ENCODE measurements at places on chromosomes 6 and 20.

DNA sequence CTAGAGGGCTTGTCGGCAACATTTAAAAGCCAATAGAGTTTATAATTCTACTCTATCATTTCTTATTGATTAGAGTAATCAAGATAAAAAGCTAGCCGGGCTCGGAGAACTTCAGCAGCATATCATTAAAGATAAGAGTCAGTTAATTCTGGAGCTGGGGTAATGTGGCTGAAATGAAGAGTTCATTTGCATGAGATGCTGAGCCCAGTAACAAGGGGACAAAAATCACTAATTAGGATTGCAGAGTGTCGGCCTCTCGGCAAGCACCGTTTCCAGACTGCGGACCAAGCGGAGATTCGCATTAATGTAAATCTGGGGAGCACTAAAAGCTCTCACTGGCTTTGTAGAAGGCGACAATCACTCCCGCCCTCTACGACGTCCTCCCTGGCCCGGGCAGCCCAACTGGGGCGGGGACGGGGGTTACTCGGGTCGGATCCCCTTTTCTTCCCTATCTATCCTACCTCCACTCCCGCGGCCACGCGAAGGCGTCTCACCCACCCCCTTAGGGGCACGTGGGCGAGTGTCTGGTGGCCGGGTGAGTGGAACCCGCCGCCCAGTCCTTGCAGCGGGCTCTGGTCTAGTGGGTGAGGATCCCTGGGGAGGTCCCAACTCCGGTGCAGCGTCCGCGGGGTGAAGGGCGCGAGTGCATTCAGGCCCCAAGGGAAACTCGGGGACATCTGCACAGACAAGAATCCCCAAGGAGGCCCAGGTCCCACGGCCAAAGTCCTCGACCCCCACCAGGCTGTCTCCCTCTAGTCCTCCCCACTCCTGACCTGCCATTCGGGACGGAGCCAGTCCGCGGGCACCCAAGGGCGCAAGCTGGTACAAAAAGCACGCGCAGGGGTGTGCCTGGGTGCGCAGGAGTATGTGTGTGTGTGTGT, 42.2 kb upstream of the OSTM1 start:
- no peak for DNase-seq

- DNase-seq, result no peak
Observed at GRCh38 chr20:57167971-57168701, 98.3 kb downstream of the BMP7 start.

DNA sequence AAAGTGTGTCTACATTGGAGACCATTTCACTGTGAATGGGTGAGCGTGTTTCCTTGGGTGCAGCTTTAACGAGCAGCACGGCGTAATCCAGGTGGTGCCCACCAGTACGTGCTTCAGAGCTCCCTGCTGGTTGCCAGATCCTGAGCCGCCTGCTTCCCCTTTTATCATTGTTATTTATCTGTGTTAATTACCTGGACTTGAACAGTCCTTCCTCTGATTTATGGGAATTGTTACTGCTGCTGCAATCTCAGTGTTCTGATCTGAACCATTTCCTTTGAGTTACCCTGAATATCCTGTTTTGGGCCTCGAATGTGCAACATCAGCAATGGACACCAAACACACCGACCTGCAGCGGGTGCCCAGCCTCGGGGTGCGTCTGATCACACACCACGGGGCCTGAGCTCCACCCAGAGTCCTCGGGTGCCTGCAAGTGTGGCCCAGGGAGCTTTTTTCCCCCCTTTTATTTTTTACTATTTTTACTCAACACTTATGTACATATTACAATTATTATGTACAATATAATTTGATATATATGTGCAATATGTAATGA, 81.3 kb downstream of the RPP40 start:
- DNase-seq, result no peak

GRCh38 chr6:144574796-144575195, 289.7 kb downstream of the UTRN start:
- DNase-seq, result no peak

DNA sequence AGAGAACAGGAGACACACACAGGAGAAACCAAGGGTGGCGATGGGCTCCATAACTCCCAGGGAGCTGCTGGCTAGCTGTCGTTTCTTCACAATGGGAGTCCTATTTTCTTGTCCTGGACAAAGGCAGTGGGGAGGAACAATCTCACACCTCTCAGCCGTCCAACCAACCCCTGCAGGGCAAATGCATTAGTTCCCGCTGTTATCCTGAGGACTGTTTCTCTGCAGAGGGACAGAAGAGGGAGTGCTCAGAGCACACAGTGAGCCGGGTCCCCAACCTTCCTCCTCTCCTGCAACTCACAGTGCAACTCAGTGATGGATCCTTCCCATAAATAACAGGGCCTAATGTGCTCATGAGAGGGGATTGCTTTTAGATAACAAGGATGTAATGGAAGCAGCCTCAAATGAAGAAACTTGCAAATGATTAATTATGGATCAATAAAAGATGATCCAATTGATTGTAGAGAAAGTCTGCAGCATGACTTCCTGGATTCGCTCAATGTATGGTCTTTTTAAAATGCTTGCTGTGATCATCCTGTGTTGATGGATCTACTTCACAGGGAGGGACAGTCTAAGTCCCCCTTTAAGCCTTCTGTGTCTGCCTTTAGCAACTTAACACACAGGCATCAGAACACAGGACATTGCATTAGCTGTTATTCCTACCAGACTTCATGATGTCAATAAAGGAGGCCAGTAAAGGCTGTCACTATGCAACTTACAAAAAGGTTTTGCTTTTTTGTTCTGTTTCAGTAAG, 453.4 kb upstream of the AGPAT4 start:
- DNase-seq, result no peak

DNA sequence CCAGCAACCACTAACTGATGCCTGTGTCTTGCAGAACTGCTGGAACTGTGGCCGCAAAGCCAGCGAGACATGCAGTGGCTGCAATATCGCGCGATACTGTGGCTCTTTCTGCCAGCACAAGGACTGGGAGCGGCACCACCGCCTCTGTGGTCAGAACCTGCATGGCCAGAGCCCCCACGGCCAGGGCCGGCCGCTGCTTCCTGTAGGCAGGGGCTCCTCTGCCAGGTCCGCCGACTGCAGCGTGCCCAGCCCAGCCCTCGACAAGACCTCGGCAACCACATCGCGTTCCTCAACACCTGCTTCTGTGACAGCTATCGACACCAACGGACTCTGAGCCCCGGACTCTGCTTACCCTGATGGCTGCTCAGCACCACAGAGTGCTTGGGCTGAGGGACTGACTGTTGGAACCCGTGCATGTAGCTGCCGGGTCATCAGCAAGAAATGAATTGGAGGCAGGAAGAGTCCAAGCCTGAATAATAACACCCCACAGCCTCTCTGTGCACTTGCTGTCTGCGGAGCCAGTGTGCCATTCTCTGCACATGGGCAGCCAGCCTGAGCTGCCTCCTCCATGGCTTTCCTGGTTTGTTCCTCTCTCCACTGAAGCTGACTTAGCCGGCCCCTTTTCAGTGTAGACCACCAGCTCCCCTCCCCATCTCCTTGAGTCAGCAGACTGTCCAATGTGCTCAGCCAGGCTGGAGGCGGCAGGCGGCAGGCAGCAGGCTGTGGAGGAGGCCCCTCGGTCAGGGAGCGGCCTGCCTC, 17.6 kb upstream of the C20orf144 start:
- no peak for DNase-seq

DNA sequence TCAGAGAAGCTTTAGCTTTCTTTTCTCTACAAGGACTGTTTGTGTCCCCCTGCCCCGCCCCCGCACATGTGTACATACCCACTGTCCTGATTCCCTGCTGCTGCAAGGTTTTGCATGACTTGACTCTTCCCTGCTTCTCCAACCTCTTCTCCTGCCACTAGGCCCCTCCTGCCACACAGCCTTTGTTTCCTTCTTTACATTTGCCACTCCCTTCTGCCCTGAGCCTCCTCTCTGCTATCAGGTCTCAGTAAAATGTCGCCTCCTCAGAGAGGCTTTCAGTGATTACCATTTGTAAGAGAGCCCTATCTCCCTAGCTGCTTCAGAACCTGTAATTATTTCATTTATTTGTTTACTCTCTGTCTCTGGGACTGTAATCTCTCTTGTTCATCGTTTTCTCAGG, 56.4 kb upstream of the VSTM2L start:
- no peak for DNase-seq

DNA sequence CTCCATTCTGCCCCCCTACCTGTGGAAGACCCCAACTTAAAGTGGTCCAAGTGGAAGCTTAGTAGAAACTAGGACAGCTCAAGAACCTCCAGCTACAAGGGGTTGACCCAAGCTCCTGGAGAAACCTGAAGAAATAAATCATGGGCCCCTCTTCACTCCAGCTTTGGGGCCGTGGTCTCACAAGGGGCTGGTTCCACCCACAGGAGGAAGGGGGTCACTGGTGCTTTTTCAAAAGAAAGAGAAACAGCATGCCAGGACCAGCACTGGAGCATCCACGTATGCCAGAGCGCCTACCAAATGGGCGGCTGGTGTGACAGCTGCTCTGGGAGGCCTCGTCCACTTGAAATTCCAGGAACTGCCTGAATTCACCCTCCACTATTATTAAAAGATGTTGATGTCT, 14.4 kb upstream of the ANKRD60 start:
- DNase-seq, result no peak

DNA sequence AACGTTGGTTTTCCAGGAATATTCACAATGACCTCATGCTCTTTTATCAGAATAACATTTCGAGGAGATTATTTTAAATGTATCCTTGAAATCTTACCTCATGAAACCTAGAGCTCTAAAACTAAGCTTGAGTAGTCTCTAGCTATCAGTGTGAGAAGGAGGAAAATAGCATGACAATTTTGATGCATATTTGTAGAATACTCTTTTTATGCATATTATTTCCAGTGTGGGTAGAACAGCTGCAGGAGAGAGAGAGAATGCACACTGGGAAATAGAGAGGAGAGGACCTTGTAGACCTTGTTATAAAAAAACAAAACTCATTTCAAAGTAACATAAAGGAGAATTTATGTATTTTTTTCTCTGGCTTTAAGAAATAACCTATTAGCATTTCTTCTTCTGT, 71.1 kb upstream of the VGLL2 start:
- DNase-seq, result no peak

DNA sequence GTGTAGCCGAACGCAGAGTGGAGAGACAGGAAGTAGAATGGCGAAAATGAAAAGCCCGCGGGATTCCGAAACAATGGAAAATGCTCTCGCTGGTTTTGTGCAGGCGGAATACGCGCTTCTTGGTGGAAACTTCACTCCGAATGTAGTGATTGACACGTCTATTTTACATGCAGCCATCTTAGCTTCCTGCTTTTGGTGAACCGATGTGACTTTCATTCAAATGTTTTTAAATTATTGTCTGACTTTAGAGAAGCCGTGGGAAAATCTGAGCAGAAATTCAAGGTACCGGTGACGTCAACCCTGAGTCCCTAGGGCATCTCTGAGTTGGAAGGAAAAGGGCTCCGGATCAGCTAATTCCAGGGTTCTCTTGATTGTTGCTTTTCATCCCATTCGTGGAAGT, 11.4 kb downstream of the GPX5 start:
- DNase-seq, result peak; percentile 7

Data from CD4-positive, CD25-positive, alpha-beta regulatory T cell (primary cell).